ENCODE measurements at places on chromosomes 4 and X.

DNA sequence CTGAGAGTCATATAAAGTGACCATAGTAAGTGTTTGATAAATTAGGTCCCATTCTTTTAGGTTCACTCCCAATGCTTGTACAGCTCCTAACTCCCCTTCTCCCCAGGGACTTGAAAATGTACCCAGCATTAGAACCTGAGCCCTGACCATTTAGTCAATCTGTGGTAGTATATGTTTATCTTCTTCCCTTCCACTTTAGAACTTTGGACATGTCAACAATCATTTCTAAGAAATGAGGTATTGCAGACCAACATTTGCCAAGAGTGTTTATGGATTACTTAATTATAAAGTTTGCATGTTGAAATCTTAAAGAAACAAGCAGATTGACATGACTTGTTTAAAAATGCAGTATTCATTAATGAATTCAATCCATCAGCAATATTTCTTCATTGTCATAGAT is 26.0 kb downstream of the AFM start:
- no peak for DNase-seq

- no peak for DNase-seq
These were observed 340.0 kb upstream of the NDST4 start for GRCh38 chr4:115453416-115453815.

GRCh38 chr4:86092684-86093083 is 267.2 kb downstream of the MAPK10 start:
- DNase-seq, result no peak

- DNase-seq, result no peak
These were observed 442.6 kb upstream of the GALNT7 start for GRCh38 chr4:172726001-172726423.

GRCh38 chr4:89100853-89101252 is 10.5 kb upstream of the TIGD2 start:
- no peak for DNase-seq

DNA sequence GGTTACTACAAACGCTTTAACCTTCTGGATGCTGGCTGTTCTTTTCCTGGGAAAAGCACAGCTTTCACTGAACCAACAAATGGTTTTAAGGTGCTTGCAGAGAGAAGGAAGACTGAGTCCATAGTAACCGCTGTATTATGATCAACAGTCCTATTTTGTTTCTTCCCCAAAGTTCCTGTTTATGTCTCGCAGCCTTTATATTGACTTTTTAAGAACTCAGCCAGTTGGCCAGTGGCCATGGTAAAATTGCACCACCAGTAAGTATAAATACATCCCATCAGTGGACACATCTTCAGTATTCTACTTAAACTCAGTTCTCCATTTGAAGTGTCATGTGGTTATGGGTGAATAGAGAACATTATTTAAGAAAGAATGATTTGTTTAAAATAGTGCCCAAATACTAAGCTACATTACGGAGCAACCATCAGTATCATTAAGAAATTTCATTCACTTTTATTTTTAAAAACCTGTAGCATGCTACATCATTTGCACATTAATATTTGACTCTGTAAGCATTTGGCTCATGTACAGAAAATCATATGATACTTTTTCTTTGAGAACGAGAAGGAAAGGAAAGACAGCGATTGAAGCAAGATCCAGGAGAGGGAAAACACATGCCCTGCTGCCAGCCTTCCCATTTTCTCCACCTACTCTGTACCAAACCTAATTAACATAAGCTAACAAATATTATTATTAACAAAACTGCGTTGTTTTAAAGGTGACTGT is 287.0 kb downstream of the ARHGAP24 start:
- peak; percentile 67 for DNase-seq

GRCh38 chr4:947491-947971 is 15.3 kb downstream of the TMEM175 start:
- no peak for DNase-seq

DNA sequence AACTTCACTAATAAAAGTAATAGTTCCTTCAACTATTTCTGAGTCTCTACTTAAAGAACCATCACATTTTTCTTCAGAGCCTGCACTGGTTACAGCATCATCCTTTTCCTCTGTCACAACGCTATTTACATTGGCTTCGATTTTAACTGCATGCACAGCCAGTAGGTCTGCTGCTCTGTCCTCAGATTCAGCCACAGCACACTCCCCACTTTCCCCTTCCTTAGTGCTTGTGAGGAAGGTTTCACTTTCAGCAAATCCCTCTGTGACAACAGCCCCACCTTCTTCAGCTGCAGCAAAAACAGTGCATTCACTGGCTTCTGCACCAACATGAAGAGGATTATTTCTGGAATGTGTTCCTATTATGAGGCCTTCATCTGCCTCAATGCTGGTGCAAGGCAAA is 25.7 kb downstream of the BOD1L1 start:
- no peak for DNase-seq

- no peak for DNase-seq
These were observed 3.5 kb downstream of the SPINK2 start for GRCh38 chr4:56817840-56818491.

GRCh38 chr4:148951346-148951745 is 509.1 kb upstream of the NR3C2 start:
- DNase-seq, result no peak

- no peak for DNase-seq
These were observed 33.2 kb upstream of the ARMCX4 start for GRCh38 chrX:101452056-101452455.

GRCh38 chrX:75746891-75747639 is 38.0 kb downstream of the MAGEE2 start:
- no peak for DNase-seq

- DNase-seq, result no peak
These were observed 1.3 kb downstream of the SHOX start for GRCh38 chrX:631802-632365.

- no peak for DNase-seq
These were observed 41.0 kb downstream of the PDK3 start for GRCh38 chrX:24506082-24506481.

GRCh38 chr4:52618795-52619590 is 40.1 kb downstream of the USP46 start:
- no peak for DNase-seq

GRCh38 chrX:23765868-23766267 is 17.1 kb upstream of the SAT1 start:
- no peak for DNase-seq

- DNase-seq, result no peak
These were observed 26.2 kb upstream of the RHOH start for GRCh38 chr4:40170588-40170987.

GRCh38 chrX:123184866-123185276 is 793 bp downstream of the GRIA3 start:
- no peak for DNase-seq

DNA sequence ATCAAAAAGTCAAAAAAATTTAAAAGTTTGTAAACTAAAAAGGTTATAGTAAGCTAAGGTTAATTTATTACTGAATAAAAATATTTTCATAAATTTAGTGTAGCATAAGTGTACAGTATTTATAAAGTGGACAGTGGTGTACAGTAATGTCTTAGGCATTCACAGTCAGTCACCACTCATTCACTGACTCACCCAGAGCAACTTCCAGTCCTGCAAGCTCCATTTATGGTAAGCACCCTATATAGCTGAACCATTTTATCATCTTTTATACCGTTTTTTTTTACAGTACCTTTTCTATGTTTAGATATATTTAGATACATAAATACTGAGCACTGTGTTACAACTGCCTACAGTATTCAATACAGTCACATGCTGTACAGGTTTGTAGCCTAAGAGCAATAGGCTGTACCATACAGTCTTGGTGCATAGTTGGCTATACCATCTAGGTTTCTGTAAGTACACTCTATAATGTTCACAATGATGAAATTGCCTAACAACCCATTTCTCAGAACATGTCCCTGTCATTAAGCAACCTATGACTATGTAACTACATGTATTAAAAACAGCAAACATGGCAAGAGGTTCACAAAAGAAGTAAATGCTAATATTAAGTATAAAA is 18.6 kb downstream of the ACSL4 start:
- no peak for DNase-seq

GRCh38 chr4:140291259-140291658 is 82.2 kb upstream of the SCOC start:
- no peak for DNase-seq

DNA sequence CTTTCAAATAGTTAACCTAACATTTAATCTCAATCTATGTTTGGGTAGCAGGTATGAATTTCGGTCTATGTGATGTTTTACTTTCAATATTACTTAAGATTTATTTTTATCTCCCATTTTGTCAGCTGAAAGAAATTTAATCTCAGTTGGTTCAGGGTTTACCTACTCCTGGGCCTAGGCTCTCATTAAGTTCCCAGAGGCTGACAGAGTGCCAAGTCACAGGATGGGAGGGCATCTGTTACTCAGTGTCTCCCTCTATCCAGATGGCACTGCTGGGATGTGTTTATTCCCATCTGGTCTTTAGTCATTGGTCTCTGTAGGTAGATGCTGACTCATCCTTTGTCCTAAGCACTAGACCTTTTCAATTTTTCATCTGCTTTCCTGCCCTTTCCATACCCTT is 129.4 kb upstream of the ARSJ start:
- no peak for DNase-seq

DNA sequence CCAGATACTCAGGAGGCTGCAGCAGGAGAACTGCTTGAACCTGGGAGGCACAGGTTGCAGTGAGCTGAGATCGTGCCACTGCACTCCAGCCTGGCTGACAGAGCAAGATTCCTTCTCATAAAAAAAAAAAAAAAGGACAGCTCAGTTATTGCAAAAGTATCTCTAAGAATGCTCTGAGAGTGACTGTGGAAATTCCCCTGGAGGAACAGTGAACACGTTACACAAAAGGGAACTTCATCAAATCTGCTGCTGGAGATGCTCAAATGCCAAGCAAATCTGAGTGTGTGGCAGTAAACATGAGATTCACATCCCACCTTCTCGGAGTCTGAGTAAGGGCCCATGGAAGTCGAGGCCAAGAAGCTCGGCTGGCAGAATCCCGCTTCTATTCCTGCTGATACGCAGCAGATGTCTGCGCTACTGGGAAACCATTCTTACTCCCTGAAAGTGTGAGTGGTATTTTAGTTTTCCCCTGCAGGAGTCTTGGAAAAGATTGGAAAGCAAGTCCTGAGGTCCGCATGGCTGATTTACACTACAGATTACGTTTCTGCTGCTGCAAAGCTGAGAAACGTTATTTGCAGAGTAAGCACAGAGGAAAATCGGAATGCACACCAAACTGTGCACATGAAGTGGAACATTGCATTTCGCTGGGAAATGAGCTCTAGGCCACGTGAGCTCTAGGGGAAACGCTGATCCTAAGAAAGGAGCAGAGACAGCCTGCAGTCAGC is 162.9 kb downstream of the NSUN7 start:
- no peak for DNase-seq

- peak; percentile 47 for DNase-seq
These were observed 1.8 kb downstream of the MAML3 start for GRCh38 chr4:140152013-140152703.

DNA sequence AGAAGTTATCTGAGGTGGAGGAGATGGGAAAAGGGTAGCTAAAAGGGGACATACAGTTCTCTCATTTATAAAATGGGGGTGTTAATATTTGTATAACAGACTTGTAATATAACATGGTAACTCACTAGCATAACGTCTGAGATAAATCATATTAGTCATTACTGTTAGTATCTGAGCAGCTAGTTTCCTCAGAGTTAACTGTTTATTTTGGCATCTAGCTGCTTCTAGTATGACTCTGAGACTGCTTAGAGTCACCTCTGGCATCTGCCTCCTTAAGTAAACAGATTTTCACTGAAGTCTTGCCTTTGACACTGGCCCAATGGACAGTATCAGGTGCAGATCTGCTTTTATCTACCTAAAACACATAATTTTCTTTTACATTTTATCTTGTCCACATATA is 58.1 kb downstream of the SLC30A9 start:
- DNase-seq, result no peak

DNA sequence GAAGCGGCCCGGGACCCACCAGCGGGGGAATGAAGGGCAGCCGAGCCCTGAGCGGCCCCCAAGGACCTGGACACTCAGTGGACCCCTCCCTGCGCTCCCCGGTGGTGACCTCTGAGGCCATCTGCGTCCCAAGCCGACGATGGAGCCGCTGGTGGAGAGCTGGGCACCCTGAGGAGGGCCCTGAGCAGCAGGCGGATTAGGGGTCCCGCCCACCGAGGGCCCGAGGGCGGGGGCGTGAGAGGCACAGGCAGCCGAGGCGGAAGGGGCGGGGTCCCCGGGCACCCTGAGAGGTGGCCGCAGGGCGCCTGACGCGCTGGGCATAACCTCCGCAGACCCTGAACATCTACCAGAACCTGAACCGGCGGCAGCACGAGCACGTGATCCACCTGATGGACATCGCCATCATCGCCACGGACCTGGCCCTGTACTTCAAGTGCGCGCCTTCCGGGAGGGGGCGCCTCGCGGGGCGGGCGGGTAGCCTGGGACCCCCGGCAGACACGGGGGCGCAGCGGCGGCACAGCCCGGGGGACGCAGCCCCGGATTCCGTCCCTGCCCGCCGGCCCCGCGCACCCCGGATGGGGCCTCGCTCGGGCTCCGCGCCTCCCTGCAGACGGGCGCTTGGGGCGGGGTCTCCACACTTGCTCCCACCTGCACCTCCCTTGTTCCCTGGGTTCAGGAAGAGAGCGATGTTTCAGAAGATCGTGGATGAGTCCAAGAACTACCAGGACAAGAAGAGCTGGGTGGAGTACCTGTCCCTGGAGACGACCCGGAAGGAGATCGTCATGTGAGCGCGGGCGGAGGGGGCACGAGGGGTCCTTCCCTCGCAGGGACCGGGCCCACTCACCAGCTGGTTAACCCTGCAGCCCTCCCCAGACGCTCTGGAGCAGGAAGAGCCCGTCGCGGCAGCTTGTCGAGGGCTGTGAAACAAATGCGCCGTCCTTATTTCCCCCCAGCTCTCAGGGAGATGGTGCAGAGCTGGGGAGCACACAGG is 10.3 kb downstream of the ATP5ME start:
- no peak for DNase-seq

GRCh38 chr4:165625281-165625680 is 246.5 kb downstream of the CPE start:
- no peak for DNase-seq

- DNase-seq, result no peak
These were observed 17.6 kb downstream of the APBB2 start for GRCh38 chr4:41196633-41197332.

DNA sequence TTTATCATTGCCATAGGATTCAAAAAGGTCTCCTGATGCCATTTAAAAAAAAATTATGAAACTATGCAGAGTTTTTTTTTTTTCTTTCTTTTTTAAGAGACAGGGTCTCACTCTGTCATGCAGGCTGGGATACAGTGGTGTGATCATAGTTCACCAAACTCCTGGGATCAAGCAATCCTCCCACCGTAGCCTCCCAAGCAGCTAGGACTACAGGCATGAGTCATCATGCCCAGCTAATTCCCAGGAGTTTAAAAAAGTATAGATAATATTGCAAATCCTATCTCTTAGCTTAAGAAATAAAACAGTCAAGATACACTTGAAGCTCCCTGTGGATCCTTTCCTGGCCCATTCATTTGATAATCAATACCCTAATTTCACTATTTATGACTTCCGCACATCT is 58.6 kb upstream of the PRSS48 start:
- no peak for DNase-seq

- no peak for DNase-seq
These were observed 145.0 kb downstream of the SOWAHB start for GRCh38 chr4:76752861-76753501.

- DNase-seq, result no peak
These were observed 305.5 kb upstream of the TACR3 start for GRCh38 chr4:104025251-104025650.
